DMS 273 treated with DMSO at 0.1 percent for 48 hours (cell line): ENCODE measurements at places on chromosomes 4 and X.

DNA sequence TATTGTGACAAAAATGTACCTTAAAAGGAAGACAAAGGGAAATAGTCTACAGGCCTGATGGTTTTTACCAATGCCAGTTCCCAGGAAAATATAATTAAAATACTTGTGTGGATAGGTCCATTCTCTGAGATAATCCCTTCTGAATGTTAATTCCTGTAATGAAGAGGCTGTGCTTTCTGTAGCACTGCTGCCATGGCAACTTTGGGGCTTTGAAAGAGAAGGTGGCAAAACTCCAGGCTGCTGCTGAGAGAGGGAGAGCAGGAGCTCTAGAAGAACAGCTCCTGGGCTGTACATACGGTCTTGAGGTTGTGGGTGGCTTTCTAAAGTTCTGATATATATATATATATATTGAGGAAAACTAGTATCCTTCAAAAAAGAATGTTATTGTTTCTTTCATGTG lies 125.4 kb downstream of the PDLIM5 start:
- DNase-seq: no peak

DNA sequence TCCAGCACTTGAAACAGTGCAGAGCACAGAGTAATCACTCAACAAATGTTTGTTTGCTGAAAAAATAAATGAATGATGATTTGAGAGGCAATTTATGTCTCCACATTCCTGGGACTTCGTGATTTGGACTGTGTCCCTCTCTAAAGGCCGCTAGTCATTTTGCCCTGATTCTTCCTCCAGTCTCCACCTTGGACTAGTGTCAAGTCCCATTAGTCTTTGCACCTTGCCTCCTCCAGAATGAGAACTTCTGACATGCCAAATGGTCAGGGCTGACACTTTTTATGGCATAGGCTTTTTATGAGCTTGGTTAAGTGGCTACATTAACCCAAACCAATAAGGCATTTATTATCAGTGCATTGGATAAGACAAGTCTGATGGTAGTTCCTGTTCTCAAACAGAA lies 65.1 kb upstream of the POF1B start:
- no peak for DNase-seq

DNA sequence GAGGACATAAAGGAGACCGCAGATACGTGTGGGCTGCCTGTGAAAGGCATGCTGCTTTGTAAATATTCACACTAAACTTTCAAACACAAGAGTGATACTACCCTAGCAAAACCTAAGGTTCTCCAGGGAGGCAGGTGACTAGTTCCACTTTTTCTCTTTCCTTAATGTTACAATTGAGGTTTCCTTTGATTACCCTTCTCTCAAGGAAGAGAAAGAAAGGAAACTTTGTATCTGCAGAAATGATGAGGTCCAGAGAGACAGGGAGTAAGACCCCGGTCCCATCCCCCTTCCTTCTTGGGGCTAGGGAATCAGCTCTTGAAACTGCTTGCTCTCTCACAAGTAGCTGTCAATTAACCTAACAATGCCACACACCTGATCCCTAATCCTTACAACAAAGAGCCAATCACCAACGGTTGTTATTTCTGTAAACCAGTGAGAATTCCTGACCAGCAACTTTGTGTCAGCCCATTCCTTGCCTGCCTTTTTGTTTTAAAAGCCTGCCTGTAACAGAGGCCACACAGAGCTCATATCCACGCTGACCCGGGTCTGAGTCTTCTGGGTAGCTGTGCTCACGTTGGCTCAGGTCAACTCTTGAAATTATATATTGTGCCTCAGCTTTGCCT lies 754.8 kb upstream of the FRG1 start:
- no peak for DNase-seq

GRCh38 chr4:25174674-25175073 lies 14.4 kb upstream of the SEPSECS start:
- DNase-seq: no peak

DNA sequence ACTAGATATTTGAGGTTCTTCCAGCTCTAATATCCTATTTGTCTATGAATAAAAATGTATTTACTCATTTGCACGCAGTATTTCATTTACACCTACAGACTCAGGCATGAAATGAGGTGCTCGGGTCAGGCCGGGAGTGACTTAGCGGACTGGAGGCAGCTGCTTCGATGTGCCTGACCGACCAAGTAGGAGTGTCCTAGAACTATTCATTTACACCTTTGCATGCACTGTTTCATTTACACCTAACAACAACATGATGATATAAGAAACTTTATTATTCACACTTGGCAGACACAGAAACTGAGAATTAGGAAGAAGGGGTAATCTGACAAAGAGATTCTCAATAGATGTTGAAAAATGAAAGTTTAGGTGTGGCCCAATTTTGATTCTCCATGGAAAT lies 28.7 kb upstream of the FAT1 start:
- no peak for DNase-seq

GRCh38 chr4:145099653-145100052 lies 1.5 kb downstream of the ABCE1 start:
- no peak for DNase-seq

- no peak for DNase-seq
Observed at GRCh38 chr4:17218786-17219185, 293.1 kb downstream of the QDPR start.

- DNase-seq: no peak
Observed at GRCh38 chr4:113183032-113183605, 133.7 kb downstream of the ANK2 start.

GRCh38 chrX:118761939-118762707 lies 34.7 kb downstream of the IL13RA1 start:
- DNase-seq: no peak

GRCh38 chr4:124943938-124944337 lies 231.4 kb upstream of the ANKRD50 start:
- DNase-seq: no peak

GRCh38 chr4:48483777-48484493 lies 792 bp downstream of the SLC10A4 start:
- no peak for DNase-seq

DNA sequence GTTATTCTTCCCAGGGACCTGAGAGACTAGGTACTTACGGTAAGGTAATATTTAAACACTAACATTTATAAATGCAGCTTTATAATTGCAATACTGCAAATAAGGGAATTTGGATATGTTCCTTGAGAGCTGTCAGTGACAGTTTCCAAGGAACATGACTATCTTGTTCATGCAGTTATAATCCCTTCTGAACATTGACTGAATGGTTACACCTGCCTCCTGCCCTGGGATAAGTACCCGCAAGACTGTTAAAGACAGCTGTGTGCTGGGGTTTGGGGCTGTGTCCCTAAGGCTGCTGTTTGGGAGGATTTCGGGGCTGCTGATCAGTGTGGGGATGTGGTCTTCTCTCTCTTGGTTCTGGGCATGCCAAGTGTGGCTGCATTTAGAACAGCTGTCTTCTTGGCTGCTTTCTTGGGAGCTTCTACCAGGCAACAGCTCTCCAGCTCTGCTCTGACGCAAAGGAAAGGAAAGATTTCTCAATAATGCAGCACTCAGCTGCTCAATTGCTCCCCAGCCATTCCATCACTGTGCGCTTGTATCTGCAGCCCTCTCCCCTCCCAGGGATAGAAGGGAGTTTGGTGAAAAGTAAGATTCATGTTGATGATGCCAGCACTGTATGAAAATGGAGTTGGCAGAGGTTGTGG lies 298.8 kb upstream of the TAPT1 start:
- DNase-seq: no peak

GRCh38 chr4:110306303-110306702 lies 107.9 kb upstream of the ELOVL6 start:
- DNase-seq: no peak

DNA sequence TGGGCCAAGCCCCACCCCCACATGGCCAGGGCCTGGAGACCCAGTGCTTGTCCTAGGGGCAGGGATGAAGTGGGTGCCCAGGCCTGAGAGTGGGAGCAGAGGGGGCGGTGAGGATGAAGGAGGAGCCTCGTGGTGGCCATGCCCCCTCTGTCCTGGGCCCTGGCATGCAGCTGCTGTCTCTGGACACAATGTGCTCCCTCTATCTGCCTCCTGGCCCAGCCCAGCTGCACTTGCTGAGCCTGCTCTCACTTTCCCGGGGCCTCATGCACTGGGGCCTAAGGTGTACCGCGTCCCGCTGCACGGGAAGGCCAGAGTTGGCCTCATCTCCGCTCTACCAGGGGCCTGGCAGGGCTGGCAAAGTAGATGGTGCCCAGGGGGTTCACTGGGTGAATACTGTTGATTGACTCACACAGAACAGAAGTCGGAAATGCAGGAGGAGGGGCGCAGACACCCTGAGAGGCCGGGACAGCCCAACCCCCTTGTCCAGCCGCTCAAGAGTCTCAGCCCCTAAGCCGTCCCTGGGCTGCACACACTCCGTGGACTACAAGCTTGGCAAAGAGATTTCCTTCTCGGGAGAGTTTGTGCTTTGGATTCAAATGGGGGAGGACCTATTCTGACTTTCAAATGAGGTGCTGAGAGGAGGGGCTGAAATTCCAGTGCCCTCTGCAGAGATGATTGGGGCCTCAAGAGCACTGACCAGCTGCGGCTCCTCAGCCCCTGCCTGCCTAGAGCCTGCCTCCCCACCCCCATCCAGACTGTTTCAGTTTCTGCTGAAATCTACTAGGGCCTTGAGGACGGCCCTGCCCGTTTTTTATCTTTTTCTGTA lies 112.4 kb downstream of the PSAPL1 start:
- DNase-seq: no peak

DNA sequence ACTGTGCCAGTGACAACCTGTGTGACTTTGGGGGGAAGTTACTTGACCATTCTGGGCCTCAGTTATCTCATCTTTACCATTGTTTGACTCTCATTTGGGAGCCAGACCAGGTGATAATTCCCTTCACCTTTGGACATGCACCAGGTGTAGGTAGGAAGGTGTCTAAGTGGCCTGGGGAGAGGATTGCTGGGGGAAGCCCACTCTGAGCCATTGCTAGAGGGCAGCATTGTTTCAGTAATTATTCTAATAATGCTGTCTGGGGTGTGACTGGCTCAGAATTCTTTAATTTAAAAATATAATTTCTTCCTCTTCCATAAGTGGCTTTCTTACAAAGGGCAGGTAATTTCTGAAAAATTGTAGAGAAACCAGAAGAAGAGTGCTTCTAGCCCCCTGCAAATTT lies 104.3 kb downstream of the RTL9 start:
- DNase-seq: no peak
